ENCODE measurements at places on chromosomes 7 and 10.

DNA sequence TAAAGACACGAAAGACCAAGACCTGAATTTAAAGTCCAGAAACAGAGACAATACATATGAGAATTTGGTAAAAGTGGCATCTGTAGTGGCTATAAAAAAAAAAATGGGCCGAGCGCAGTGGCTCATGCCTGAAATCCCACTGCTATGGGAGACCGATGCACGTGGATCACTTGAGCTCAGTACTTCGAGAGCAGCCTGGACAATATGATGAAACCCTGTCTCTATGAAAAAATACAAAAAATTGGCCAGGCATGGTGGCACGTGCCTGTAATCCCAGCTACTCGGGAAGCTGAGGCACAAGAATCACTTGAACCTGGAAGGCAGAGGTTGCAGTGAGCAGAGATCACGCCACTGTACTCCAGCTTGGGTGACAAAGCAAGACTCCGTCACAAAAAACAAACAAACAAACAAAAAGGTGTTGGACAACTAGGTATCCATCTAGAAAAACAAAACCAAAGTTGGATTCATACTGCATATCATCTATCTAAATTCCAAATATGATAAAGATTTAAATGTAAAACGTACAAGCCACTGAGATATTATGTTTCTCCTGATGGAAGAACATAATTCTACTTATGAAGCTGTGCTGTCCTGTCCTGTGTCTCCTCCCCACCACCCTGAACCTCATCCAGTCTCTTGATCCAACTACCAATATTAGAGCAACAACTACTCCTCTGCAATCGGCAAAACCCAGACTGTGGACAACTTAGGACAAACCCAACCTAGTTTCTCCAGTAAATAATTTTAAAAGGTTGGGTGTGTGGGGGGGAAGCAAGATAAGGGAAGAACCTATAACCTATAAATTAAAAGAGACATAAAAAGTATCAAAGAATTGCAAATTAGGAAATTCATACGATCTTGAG, 53.7 kb downstream of the ATAD1 start:
- no peak for DNase-seq

DNA sequence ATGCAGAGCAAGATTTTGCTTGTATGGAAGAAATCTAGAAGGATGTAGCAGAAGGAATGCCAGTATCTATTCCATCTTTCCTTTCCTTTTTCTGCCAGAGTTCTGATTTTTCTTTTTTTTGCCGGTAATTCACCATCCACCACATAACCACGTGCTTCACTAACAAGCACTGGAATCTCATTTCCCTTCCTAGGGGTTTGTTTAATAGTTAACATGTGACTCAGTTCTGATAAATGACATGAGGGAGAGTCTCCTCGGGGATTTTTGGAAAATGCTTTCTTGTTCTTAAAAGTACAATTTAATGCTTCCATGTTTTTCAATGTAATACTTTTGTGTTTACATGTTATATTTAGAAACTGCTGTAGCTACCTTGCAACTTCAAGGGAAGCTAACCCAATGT, 590.2 kb downstream of the SH2D4B start:
- no peak for DNase-seq

DNA sequence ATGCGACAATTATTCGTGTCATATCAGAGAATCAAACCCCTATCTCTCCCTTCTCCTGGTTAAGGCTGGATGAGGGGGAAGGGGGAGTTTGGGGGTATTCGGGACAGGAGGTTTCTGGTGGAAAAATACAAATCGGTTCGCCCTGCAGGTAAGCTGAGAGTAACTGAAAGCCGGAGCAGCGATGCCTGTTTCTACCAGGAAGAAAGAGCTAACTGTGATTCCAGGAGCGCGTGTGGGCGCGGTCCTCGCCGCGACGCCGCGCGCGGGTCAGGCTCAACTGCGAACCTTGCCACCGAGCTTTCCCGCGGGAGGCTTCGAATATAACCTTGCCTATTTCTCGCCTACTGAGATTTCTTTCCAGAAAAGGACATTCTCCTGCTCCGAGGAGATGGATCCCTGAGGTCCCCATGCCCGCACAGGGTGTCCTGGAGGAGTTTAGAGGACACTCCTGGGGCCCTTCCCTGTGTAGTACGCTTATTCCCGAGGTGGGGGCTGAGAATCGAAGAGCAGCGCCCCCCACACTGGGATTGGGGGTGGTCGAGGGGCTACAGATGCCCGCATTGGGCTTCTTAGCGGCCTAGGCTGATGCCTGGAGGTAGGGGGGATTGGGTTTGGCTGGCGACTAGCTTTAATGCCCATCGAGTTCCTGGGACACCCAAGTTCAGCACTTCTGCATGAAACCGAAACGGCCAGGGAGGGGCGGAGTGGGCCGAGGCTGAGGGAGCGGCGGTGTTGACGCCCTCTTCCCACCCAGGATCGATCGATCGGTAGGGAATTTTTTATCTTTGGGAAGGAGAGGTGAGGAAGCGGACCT, 13.0 kb upstream of the DLX6 start:
- no peak for DNase-seq

DNA sequence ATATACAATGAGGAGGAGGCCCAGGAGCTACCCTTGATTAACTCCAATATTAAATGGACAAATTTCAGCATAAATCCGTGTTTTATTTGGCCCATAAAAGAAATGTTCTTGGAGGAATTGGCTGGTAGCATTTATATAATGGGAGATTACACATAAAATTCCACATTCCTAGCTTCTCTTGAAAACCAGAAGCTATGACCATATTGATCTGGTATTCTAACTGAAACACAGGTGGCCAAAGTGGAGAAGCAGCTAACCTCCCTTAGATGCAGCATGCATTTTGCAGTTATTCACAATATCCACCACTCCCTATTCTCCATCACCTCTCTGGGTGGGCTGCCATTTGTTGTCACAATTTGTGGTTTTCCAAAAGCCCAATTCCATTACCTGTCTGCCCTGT, 148.8 kb upstream of the CACNA2D1 start:
- no peak for DNase-seq

- DNase-seq = no peak
Observed at GRCh38 chr7:30511973-30512662, 7.5 kb upstream of the GGCT start.

DNA sequence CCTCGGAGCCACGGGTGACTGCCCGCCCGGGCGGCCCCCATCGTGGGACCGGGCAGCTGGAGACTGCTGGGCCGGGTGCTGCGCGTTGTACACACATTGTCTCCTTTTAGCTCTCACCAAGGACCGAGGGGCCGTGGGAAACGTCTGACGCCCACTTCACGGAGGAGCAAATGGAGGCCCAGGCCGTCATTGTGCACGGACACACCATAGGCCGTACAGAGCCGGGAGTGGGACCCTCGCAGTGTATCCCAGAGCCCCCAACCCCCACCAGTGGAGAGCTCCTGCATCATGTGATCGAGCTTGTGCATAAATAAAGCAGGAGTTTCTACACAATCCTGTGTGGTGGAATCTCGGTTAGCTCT, 722 bp downstream of the DENND10 start:
- peak; percentile 28 for DNase-seq

- DNase-seq = no peak
Observed at GRCh38 chr10:565676-566075, 123.8 kb downstream of the DIP2C start.

GRCh38 chr7:128008141-128008540, 23.1 kb downstream of the LRRC4 start:
- DNase-seq = no peak

DNA sequence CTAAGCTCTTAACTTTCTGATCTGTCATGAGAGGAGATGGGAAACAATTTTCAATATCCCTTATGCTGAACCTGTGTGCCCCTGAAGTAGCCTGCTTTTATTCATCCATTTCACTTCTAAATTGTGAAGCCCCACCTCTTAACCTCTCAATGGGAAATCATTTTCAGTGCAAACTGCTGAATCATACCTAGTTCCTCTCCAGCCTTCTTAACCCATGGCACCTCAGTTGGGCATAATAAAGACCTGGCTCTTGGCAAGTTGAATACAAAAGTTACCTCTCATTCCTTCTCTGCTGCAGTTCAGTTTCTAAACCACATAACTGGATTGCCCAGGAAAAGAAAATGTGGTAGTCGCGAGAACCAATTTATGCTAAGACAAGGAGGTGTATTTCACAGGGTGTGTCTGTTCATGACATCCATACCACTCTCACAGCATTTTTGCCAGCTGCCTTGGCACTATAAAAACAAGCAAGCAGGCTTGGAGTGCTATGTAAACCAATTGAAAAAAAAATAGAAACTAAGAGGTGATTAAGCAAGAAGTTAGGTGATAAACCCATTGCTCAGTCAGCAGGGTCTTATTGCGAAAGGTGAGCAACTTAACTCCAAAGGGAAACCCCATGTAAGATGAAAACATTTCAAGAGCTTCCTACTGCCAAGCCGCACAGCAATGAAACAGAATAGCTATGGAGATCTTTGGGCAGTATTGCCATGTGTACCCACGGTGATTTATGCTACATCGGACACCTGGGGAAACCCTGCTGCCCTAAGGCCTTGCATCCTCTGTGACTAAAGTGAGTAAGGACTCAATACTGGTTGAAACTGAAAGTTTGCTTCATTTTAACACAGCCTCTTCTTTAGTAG, 57.0 kb upstream of the DKK1 start:
- DNase-seq = no peak
